SK-MEL-5 (cell line): ENCODE measurements at places on chromosomes 3 and 15. TPM values are rescaled to one million over a fixed set of nuclear protein-coding genes. Genes with fewer than 3 reads are reported as not detected.

Gene GFM1
- total RNA-seq: 71.5 and 76.5 TPM in 2 replicates

- no peak for DNase-seq
These were observed 93.0 kb downstream of the FHIT start for GRCh38 chr3:61158216-61158615.

Gene IFT122
- 6.4 and 8.6 TPM in 2 replicates for total RNA-seq

GRCh38 chr15:78290222-78290621 is 9.2 kb downstream of the SKIC8 start:
- DNase-seq: no peak

GRCh38 chr15:26806151-26806550 is 33.3 kb upstream of the GABRB3 start:
- no peak for DNase-seq

DNA sequence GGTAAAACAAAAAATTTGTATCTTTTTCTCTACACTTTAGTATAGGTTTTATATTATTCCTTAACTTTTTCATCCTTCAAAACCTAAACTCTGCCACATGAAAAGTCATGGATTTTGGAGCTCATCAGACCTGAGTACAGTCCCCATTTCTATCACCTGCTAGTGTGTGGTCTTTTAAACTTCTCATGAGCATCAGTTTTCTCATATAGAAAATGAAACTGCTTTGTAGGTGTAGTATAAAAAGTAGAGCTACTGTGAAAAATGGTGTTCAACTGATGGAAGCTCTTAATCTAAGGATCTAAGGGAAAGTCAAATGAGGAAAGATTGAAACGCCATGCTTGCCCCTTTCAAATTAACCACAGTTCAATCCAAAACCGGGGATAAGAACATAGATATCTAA is 686.5 kb downstream of the MECOM start:
- DNase-seq: no peak

Gene PPARG
- total RNA-seq: 3.2 and 3.3 TPM in 2 replicates

- no peak for DNase-seq
These were observed 97.2 kb upstream of the C3orf80 start for GRCh38 chr3:160128056-160128455.

Gene KLHL40
- not detected in 2 replicates for total RNA-seq

Gene GOLGA8N
- total RNA-seq: 0.16 and 0.29 TPM in 2 replicates

GRCh38 chr15:49927189-49927861 is 191.7 kb downstream of the ATP8B4 start:
- no peak for DNase-seq

DNA sequence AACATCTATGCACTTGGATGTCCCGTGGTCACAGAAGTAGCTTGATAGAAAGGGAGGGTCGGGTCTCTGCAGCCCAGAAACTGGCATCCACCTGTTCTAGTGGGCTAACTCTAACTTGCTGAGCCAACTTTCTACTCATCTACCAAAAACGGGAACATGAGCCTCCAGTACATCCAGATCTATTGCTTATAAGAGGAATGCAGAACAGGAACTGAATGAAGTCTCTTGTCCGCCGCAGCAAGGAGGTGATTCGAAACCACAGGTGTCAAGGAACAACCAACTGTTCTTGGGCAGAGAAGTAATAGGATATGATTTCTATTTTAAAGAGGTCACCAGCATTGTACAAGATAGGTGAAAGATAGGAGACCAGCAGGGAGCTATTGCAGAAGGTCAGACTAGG is 17.9 kb downstream of the TERC start:
- no peak for DNase-seq

DNA sequence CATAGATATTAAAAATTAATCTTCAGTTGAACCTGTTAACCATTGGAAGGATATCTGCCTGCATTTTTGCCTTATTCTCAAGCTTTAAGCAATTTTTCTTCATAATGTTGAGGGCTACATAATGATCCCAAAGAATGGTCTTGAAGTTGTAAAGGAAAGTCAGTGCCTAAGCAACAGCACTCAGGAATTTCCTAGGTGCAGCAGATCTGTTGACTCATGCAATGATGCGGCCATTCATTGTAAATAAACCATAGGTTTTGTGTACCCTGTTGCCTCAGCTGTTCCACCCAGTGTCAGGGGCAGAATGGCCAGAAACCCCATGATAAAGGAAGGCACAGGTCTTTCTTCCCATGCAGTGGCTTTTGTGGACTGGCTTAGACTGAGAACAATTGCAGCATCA is 78.4 kb upstream of the TRIM42 start:
- DNase-seq: no peak

DNA sequence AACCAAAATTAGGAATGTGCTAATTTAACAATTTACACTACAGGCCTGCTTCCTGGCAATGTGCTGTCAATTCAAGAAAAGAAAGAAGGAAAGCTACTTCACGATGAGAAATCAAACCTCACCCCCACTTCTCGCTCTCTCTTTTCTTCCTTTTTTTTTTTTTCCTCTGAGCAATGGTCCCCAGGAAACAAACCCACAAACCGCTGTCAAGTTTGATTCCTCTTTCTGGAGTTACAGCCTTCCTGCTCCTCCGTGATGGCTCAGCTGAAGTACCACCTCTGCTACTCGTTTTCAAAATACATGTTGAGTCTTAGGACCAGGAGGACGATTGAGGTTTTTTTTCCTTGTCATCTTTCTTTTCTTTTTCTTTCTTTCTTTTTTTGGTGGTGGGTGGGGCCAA is 3.4 kb upstream of the TRIM71 start:
- DNase-seq: no peak

DNA sequence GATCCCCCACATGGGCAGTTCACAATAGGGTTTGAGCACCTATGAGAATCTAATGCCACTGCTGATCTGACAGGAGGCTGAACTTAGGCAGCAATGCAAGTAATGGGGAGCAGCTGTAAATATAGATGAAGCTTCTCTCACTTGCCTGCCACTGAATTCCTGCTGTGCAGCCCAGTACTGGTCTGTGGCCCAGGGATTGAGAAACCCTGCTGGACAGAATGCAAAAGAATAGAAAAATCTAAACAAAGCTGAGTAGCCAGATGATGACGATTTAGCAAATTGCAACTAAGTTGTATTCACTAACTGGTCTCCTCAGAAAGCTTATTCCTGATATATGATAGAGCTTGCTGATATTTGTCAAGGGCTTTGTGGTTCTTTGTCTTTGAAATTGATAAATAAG is 34.3 kb upstream of the APH1B start:
- no peak for DNase-seq

GRCh38 chr3:42600958-42601675 is 631 bp downstream of the NKTR start:
- peak; percentile 65 for DNase-seq

Gene SAMMSON
- total RNA-seq: 26.3 and 26.5 TPM in 2 replicates

GRCh38 chr15:81012588-81012987 is 11.9 kb downstream of the TLNRD1 start:
- no peak for DNase-seq

GRCh38 chr15:85430406-85431204 is 50.2 kb downstream of the AKAP13 start:
- no peak for DNase-seq

Gene ATP13A5
- not detected in 2 replicates for total RNA-seq

Gene FSIP1
- 0.27 and 0.42 TPM in 2 replicates for total RNA-seq

GRCh38 chr3:95097493-95097892 is 1034.6 kb downstream of the NSUN3 start:
- no peak for DNase-seq

GRCh38 chr15:88035381-88035780 is 221.2 kb downstream of the NTRK3 start:
- DNase-seq: no peak

Gene CLDN16
- not detected in 2 replicates for total RNA-seq

GRCh38 chr3:193734737-193735366 is 141.8 kb downstream of the OPA1 start:
- DNase-seq: no peak

Gene ZPLD1
- total RNA-seq: 0.11 and 0.45 TPM in 2 replicates

DNA sequence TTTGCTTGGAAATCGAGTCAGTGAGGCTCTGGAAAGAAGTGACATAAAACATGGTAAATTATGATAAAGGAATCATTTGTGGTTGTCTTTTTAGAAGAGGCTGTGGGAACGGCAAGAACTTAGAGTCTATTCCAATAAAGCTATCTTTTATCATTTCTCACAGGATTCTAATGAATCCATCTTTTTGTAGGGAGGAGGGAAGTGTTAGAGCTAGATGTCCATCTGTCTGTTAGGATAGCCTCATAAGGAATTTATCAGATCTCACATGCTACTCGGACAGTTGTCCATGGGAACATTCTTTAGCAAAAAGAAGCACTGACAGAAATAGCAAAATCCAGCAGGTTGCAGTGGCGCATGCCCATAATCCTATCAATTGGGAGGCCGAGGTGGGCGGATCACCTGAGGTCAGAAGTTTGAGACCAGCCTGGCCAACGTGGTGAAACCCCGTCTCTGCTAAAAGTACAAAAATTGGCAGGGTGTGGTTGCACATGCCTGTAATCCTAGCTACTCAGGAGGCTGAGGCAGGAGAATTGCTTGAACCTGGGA is 37.0 kb downstream of the STARD9 start:
- no peak for DNase-seq

Gene UBAP1L
- 31.1 and 31.5 TPM in 2 replicates for total RNA-seq

DNA sequence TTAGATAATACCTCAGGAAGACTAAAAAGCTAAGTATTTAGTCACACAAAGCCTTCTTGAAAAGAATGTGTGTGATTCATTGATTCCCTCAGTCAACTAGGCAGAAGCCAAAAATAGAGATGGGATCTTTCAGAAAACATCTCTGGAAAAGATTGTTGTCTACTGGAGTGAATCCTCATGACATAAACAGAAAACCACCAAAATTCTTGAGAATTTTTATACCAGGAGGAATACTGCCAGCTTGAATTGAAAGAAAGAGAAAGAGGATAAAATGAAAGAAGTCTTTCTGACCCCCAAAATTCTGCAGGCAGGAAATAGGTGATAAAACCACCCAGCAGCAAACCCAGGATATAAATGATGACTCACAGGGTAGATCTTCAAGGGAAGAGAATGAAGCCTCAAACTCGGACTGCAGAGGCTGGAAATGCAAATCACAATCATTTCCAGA is 363.1 kb upstream of the PLSCR5 start:
- DNase-seq: peak; percentile 77

- no peak for DNase-seq
These were observed 38.7 kb upstream of the ASB14 start for GRCh38 chr3:57331078-57331610.

GRCh38 chr3:70360979-70361760 is 48.7 kb upstream of the MDFIC2 start:
- DNase-seq: peak; percentile 25

DNA sequence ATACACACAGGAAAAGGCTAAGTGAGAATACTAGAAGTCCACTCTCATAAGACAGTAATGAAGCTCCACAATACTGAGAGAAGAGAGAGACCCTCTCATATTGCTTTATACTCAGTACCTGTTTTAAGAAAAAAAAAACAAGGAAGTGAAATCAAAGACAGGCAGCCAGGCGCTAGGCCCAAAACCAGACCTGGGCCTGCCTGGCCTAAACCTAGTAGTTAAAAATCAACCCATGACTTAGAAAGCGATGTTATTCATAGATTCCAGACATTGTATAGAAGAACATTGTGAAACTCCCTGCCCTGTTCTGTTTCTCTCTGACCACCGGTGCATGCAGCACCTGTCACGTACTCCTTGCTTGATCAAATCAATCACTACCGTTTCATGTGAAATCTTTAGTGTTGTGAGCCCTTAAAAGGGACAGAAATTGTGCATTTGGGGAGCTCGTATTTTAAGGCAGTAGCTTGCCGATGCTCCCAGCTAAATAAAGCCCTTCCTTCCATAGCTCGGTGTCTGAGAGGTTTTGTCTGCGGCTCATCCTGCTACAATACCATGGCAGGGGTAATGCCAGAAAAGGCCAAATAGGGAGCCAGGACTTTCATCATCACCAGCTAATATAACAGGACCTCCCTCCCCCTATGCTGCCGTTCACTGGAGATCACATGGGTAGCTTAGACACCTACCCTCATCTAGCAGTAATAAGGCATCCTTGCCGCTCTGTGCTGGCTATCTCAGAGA is 1294.1 kb downstream of the NSUN3 start:
- no peak for DNase-seq

Gene SCG3
- total RNA-seq: 0.37 and 0.67 TPM in 2 replicates

Gene FAM162A
- 80.0 and 92.9 TPM in 2 replicates for total RNA-seq

GRCh38 chr3:139930211-139930610 is 4.8 kb upstream of the CLSTN2 start:
- DNase-seq: no peak

DNA sequence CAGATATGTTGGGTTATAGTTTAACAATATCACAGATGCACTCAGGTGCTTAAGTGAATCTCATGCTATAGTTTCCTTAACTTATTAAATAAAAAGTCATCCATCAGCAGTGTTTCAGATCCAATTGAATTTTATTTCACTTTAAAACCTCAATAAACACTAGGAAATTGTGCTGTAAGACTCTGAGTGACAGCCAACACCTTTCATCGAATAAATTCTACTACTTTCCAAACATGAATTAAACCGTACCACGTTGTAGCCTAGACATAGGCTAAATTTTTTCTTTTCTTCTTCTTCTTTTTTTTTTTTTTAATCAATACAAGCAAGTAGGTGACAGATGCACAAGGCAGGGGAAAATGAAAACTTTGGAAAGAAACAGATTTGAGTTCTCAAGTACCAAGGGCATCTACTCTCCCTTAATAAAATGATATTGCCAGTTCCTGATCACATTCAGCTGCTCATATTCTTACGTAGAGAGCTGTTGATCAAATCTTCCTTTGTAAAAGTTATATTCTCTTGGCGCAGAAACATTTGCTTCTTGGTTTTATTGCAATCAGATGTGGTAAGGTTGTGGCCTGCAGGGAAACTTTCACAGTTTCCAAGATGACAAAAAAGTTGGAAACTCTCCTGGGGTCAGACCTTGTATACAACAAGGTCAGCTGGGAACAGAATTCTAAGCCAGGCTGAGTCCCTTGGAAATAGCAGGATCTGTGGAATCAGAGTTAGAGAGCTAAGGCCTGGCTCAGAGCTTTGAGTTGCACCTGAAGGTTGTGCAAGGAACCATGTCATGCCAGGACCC is 147.7 kb downstream of the CD47 start:
- DNase-seq: no peak

DNA sequence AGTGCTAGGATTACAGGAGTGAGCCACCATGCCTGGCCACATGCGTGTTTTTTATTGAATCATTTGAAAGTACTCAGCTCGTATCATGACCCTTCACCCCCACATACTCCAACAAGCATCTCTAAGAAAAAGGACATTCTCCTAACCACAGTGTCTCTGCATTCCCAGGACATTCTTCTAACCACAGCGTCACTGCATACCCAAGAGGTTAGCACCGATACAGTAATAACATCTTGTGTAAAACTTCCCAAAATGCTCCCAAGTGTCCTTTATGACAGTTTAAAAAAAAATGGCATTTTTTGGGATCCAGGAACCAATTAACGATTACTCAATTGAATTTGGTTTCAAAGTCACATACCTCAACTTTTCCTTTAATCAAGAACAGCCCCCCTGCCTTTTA is 39.6 kb downstream of the FLNB start:
- DNase-seq: no peak

- DNase-seq: no peak
These were observed 87.7 kb downstream of the NEO1 start for GRCh38 chr15:73139744-73140553.
